ENCODE measurements at places on chromosomes 6 and 20.

- DNase-seq = no peak
These were observed 864.2 kb upstream of the FLRT3 start for GRCh38 chr20:15201602-15202001.

- DNase-seq = no peak
These were observed 179.5 kb upstream of the LAMP5 start for GRCh38 chr20:9334866-9335265.

DNA sequence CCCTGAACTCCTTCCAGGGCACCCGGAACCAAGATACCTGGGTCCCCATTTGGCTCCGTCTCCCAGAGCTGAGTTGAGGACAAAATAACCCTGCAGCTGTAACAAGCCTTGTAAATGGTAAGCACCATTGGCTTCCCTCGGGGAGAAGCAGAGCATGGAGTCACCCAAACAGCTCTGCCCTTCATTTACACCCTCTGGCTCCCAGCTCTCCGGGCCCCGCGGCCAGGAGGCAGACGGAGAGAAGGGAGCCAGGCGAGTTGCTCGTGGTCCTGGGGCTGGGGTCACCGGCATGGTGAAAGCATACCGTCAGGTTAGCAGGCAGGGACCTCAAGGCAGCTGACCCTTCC is 2.1 kb downstream of the TFEB start:
- DNase-seq = no peak

DNA sequence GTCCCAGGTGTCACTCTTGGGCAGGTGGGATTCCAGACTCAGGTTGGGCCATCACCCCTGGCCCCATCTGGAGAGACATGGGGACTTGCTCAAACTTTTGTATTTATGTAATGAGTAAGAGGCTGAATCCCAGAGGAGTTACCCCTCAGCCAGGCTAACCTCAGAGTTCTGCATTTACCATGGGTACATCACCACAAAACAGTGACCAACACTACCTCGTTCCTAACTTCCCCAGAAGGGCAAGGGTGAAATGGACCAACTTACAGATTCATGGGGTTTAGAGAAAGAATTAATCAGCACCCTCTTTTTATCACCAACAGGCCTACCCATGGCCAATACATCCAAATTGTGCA is 259.9 kb upstream of the MARCKS start:
- no peak for DNase-seq

GRCh38 chr6:38567436-38567835 is 72.3 kb downstream of the BTBD9 start:
- no peak for DNase-seq

DNA sequence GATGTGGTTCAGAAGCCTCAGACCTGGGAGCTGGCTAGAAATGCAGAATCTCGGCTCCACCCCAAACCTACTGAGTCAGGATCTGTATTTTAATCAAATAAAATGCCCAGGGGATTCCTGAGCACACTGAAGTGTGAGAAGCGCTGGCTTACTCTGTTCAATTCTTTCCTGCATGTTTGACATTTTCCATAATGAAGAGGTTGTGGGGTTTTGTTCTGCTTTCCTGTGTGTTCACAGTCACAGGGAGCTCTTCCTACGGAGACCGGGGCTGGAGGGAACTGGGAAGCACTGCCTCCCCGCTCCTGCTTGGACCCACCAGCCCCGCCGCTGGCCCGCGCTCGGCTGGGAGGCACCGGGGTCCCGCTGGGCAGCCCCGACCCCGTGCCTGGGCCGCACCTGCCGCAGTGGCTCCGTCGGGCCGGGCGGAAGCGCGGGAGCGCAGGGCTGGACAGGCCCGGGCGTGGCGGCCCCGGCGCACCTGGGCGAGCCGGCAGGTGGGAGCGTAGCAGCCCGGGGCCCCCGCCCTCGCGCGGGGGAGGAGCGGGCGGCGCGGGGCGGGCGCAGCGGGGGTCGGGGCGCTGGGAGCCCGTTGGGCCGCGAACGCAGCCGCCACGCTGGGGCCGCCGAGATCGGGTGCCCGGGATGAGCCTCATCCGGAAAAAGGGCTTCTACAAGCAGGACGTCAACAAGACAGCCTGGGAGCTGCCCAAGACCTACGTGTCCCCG is at the start of gene MAPK13:
TSS of gene MAPK13 (plus strand) at position 573 of the 726 bp plus-strand sequence. CDS start at position 643, 70 bp downstream.
- no peak for DNase-seq

DNA sequence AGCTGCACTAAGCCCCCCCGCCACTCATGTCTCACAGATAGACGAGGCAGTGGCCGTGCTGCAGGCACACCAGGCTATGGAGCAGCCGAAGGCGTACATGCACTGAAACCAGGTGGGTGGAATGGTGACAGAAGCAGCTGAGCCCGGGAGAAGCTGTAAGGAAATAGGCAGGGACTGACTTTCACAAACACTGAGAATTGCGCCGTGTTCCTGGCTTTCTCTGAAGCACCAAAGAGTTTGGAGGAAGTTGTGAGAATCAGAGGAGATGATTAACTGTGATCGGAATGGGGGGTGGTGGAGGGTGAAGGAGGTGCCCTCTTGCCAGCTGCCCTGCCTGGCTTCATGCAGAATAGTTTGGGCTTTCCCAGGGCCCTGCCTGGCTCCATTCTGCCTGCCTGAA is 21.6 kb downstream of the TOMM34 start:
- DNase-seq = no peak

DNA sequence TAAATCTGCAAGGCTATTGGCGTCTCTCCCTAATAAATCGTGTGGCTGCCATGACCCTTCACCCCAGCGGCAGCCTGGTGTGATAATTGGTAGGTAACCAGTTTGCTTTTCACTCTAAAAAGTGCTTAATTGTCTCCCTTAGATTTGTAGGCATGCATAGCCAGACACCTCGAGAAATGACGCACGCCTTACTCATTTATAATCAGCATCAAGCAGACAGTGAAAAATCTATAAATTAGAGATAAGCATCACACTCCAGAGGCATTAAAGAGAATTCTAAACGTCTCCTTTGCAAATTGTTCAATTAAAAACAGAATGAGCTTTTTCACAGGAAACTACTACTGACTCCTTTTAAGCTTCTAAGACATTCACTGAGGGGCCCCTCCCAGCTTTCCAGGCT is 110.2 kb upstream of the RPS6KA2 start:
- no peak for DNase-seq

Measured in RCC 7860 (cell line).